NCI-H1436 (cell line): ENCODE measurements at places on chromosomes 2 and 18.

- no peak for DNase-seq
These were observed 79.0 kb downstream of the HDAC4 start for GRCh38 chr2:239321596-239322415.

DNA sequence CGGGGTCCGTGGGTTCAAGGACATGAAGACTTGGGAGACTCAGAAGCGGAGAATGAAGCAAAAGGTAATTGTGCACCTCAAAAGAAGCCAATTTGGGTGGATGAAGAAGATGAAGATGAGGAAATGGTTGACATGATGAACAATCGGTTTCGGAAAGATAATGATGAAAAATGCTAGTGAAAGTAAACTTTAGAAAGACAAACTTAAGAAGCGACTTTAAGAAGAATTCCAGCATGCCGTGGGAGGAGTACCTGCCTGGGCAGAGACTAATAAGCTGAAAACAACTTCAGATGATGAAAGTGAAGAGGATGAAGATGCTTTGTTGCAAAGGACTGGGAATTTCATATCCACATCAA, 43.5 kb downstream of the PSTPIP2 start:
- DNase-seq, result no peak

GRCh38 chr18:22900558-22901238, 32.4 kb upstream of the RBBP8 start:
- no peak for DNase-seq

GRCh38 chr2:222641336-222641735, 14.6 kb downstream of the FARSB start:
- no peak for DNase-seq

DNA sequence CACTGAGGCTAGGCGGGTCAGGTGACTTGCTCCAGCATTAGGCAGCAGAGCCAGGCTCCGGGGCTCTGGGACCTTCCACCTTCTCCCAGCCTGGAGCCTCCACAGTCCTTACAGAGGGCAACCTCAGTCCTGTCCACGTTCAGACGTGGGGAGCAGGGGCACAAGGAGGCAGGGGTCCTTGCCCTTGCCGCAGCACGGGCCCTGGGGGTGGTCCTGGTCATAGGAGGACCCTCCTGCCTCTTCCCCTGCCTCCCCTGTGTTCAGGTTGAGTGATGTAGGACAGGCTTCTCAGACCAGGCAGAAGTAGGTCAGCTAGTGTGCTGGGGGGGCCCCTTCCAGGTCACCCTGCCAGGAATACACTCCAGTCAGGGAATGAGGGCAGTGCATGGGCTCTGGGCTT, 5.4 kb upstream of the ARHGEF4 start:
- DNase-seq, result no peak

DNA sequence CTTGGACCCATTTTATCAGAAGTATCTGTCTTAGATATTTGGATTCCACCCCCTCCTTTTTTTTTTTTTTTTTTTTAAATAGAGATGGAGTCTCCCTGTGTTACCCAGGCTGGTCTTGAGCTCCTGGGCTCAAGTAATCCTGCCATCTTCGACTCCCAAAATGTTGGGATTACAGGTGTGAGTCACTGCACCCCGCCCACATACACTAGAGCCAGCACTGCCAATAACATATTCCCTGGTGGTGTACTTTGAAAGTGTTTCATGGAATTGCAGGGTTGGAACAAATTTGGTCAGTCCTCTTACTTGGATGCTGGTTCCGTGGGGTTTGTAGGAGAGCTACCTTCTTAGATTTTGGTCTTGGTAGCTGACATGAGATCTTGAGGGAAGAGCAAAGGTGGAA, 15.0 kb downstream of the PDCL3 start:
- DNase-seq, result no peak

- no peak for DNase-seq
These were observed 185.5 kb downstream of the NOL4 start for GRCh38 chr18:34039201-34039600.

- no peak for DNase-seq
These were observed 810.5 kb downstream of the SLC4A3 start for GRCh38 chr2:220437938-220438337.

- DNase-seq, result no peak
These were observed 260.8 kb downstream of the RDH14 start for GRCh38 chr2:18299423-18300212.

GRCh38 chr18:4208366-4208765, 246.7 kb downstream of the DLGAP1 start:
- no peak for DNase-seq

DNA sequence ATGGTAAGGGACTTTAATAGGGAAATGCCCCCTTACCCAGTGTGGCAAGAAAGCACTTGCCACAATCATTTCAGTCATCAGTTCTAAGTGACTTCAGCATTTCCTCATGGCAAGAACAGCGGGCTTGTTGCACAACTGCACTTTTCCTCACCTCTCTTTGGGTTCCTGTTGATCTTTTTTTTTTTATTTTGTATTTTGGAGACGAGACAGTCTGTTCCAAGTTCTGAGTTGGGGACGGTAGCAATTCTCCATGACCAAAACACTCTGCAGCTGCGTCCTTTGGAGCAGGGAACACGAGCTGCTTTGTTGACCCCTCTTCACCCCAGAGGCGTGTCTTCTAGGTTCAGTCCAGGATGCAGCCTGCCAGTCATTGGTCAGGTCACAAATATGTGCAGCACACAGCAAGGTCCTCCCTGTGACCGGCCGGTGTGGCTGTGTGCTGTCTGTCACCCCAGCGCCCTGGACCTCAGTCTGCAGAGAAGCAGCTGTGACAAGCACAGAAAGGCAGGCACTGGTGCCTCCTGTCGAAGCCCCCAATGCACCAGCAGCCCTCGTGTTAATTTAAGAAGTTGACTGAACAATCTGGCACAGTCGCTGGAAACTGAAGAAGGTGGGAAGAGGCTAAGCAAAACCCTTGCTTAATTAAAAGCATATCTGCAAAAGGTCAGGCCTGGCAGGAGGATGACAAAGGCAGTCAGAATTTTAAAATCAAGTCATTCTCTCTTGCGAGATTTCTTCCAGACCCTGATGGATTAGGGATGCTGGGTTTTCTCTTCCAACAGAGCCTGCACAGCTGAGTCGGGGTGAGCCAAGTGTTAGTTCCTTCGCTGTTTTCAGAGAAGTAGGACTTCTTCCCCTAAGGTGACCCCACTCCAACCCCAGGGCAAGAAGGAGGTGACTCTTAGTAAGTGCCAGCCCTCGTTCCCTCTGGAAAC, 96.7 kb upstream of the COPS8 start:
- DNase-seq, result no peak

DNA sequence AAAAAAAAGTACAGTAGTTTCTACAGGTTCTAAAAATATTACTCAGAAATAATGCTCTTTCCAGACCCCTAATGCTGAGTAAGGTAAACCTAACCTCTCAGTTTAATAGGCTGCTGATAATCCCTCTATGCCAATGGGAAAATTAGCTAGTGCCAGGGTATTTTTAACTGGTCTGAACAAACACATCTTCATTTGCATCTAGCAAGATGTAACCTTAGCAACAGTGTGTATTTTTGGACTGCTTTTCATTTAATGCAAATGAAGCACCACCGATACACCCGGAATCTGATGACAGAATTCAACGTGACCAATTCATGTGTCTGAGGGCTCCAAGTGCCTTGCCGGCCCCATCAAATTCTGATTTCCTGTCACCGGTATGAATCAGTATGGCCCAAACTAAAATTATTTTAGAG, 47.4 kb upstream of the CYRIA start:
- no peak for DNase-seq

DNA sequence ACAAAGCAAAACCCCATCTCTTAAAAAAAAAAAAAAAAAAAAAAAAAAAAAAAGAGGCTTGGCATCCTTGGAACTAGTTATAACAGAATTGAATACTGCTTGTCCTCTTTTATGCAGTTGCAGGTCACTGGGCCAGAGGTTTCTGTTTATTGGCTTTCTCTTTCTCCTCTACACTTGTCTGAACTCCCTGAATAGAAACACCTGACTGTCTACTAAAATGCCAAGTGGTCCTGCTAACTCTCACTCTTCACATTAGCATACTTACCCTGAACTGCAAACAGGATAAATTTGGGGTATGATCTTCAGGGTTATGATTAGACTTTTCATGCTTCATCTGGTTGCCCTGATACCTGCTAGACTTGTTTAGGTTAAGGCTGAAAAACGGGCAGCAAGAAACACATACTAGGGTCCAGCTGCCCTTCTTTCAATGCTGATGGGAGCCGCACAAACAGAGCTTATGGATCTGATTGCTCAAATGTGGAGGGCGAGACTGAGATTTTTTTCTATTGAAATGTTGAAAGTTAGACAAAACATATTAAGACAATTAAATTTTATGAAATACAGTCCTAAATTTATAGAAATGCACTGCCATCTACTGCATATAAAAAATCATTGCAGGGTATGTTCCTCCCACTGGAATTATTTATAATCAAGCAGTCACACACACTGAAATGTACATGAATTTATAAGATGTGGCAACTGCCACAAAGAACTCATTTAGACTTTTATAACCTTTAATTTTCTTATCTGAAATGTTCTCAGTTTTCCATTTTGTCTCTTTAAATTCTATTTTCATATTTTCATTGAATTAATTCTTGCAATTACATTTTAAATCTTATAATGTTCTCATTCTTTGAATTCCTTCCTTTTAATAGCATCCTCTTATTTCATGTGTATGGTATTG, 40.8 kb downstream of the GTF3C3 start:
- DNase-seq, result no peak

- no peak for DNase-seq
These were observed 62.8 kb downstream of the MEX3C start for GRCh38 chr18:51134721-51135120.

DNA sequence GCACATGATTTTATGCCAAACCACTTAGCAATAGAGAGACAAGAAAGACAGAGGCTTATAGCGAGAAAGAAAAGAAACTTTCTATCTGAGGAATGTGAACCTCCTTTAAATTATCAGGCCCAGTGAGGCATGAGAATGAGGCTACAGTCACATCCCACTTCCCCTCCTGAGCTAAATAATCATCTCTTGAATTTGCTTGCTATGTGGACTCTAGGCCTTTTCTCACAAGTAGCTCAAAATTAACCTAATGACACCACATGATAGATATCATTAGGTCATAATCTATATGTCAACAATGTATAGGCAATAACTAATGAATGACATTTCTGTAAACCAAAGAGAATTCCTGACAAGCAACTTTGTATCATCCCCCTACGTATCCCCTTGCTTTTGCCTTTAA, 301.5 kb upstream of the MGAT5 start:
- DNase-seq, result no peak

GRCh38 chr2:216724190-216724589, 28.8 kb upstream of the IGFBP5 start:
- no peak for DNase-seq

- DNase-seq, result no peak
These were observed 1.4 kb upstream of the TGOLN2 start for GRCh38 chr2:85329181-85329651.

DNA sequence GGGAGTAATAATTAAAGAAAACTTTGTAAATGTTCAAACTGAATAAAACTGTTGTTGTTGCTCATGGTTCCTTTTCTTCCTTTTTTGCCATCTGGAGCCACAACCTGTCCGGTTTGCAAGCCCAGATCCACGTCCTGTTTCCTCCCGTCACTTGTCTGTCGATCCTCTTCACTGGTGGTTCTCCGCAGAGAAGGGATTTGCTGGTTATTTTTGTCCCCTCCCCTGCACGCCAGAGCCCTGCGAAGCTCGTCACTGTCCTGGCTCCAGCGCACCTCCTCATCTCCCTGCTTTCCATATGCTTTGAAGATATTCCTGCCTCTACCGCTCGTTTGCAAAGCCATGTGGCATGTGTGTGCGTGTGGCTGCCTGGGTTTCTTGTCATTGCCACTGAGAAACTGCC, 461.4 kb downstream of the RNF144A start:
- no peak for DNase-seq

- DNase-seq, result no peak
These were observed 90.5 kb downstream of the ITGB1BP1 start for GRCh38 chr2:9332853-9333245.

DNA sequence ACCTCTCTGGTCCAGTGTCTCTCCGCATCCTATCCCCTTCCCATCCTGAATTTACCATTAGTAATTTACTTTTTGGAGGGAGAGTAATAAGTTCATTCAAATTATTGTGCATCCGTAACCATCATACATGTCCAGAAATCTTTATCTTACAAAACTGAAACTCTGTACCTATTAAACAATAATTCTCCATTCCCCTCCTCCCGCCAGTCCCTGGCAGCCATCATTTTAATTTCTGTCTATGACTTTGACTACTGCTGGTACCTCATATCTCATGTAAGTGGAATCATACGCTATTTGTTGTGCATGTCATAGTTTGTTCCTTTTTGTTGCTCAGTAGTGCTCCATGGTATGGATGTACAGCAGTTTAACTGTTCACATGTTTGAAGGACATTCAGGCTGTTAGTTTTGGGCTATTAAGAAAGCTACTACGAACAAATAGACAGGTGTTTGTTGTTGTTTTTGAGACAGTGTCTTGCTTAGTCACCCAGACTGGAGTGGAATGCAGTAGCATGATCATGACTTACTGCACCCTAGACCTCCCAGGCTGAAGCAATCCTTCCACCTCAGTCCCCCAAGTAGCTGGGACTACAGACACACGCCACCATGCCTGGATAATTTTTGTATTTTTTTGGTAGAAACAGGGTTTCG, 2.0 kb downstream of the LIMS1 start:
- DNase-seq, result no peak

DNA sequence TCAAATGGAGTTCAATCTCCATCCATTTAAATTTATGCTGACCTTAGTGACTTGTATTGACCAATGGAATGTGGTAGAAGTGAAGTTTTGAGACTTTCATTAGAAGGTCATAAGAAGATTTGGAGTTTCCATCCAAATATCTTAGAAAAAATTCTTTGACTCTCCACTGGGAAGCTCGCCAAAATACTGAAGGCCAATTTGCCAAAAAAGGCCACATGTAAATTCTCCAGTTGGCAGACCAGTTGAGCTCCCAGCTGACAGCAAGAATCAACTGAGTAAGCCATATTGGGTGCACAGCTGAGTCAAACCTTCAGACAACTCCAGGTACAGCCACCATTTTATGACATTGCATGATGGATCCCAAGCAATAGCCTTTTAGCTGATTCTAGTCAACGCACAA, 228.3 kb upstream of the SETBP1 start:
- no peak for DNase-seq

GRCh38 chr2:9230881-9231280, 24.3 kb downstream of the ASAP2 start:
- DNase-seq, result no peak

- DNase-seq, result no peak
These were observed 12.0 kb downstream of the WDFY1 start for GRCh38 chr2:223932816-223933800.

GRCh38 chr2:232129483-232129882, 168.0 kb downstream of the DIS3L2 start:
- no peak for DNase-seq

GRCh38 chr2:99776906-99777646, 287.3 kb upstream of the REV1 start:
- DNase-seq, result no peak
